SJSA1 (cell line): ENCODE measurements at places on chromosomes 6 and 20. TPM values are rescaled to one million over a fixed set of nuclear protein-coding genes. Genes with fewer than 3 reads are reported as not detected.

- H3K27me3 ChIP-seq, result 0 out of 2 replicates have a peak, but pooled peaks cover 4% of the 10 kb centered on the region
- H3K27ac ChIP-seq, result no peak overlapping the region
- no peaks in the 10 kb centered on the region for H3K36me3 ChIP-seq
- no peaks in the 10 kb centered on the region for H3K4me1 ChIP-seq
These were observed 335.6 kb upstream of the BTBD3 start for GRCh38 chr20:11582060-11582459.

GRCh38 chr6:23154159-23154558 lies 584.8 kb downstream of the HDGFL1 start:
- H3K27me3 ChIP-seq, result no peaks in the 10 kb centered on the region
- no peak for DNase-seq
- no peaks in the 10 kb centered on the region for H3K36me3 ChIP-seq
- H3K27ac ChIP-seq, result no peak overlapping the region

IL17F gene
- not detected in 2 replicates for total RNA-seq

DNA sequence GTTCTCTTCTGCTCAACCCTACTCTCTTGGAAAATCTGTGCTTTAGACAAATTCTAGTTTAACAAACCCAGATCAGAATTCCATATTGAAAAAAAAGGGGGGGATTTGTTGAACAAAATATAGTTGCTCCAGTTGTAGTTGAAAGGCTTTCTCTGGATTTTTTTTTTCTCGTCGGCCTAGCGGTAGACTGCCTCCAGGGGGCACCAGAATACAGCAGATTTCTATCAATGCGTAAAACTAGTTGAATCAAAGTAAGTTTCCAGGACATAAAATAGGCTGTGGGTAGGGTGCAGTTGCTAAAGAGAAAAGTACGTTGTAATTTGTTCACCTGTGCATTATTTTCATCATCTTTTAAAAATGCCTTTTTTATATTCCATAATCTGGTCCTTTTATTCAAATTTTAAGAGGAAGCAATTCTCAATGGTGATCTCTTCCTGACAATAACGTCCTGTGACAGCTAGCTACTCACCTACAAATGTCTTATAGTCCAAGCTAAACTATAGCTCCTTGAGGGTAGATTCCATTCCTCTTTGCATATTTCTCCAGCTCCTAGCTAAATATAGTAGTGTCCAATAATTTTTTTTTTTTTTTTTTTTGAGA lies 105.4 kb downstream of the PERP start:
- no peaks in the 10 kb centered on the region for H3K4me1 ChIP-seq
- no peak overlapping the region for H3K4me3 ChIP-seq
- DNase-seq, result peak; percentile 48
- H3K36me3 ChIP-seq, result no peaks in the 10 kb centered on the region
- H3K27me3 ChIP-seq, result no peaks in the 10 kb centered on the region; the same call in 1 of the 2 replicates

SEL1L2 gene
- not detected in 2 replicates for total RNA-seq

DEFB132 gene
- not detected in 2 replicates for total RNA-seq

DNA sequence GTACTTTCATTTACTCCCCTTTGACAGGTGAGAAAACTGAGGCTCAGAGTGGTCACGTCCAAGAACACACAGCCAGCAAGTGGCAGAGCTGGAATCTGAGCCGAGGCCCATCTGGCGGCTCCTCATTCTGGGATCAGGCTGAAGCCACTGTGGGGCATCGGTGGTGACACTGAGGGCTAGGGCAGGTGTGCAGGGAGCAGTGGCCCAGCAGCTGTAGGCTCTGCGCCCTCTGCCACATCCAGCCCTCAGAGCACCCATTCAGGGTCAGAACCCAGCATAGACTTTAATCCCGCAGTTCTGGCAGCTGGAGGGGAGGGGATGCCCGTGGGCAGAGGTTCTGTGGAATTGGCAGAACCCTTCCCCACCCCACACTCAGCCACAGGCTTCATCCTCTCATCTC lies 210.3 kb downstream of the PREX1 start:
- H3K27ac ChIP-seq, result no peak overlapping the region
- DNase-seq, result no peak
- H3K4me3 ChIP-seq, result no peak overlapping the region
- peaks cover 12% of the 10 kb centered on the region; the same call in 1 of the 2 replicates for H3K27me3 ChIP-seq

OR2B6 gene
- not detected in 2 replicates for total RNA-seq

DNA sequence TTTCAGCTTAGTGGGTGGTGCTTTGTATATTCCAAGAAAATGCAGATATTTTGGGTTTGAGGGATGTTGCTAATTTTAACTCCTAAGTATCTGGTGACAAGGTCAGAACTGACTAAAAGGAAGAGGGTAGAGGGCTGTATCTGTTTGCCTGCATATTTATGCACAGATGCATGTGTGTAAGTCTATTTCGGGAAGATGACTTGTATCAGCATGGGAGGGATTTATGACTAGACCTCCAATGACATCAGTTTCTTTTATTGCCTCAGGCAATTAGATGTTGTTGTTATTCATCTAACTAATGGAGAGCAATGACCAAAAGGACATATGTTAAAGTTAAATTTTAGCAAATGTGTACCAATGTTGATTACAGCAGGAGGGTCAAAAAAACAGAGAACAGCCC lies 734.3 kb downstream of the QKI start:
- no peak overlapping the region for H3K4me3 ChIP-seq
- no peaks in the 10 kb centered on the region for H3K27me3 ChIP-seq
- no peaks in the 10 kb centered on the region for H3K4me1 ChIP-seq
- no peak overlapping the region for H3K27ac ChIP-seq
- no peaks in the 10 kb centered on the region for H3K36me3 ChIP-seq

DNA sequence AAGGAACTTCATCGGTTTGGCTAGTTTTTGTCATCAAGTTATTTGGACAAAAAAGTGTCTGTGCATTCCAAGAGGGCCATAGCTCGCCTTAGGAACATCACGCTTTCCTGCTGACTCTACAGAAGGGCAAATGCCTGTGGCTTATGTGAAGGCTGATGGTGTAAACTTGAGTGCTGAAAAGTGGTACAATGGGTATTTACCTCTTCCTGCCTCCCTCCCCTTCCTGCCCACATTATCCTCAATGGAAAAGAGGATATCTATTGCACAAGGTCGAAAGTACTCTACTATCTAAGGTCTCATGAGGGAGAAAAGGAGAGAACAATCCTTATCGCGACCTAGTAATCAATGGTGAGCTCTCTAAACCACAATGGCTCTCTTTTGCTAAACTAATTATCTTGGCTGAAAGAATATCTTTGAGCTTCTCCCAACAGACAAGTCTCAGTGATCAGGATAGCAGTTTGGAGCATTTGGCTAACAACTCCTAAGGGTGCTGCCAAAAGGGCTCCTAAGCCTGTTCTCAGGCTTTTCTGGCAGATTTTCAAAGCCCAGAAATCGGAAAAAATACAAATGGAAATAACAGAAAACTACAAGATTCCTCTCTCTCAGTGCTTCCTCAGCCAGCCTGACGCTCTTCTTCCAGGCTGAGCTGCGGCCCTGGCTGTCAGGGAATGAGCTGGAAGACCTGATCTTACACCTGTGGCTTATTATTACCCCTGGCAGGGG lies 42.6 kb upstream of the ENPP1 start:
- no peaks in the 10 kb centered on the region for H3K36me3 ChIP-seq
- no peaks in the 10 kb centered on the region for H3K27me3 ChIP-seq
- DNase-seq, result peak; percentile 75
- H3K27ac ChIP-seq, result 0 out of 2 replicates have a peak overlapping the region, but pooled peaks have one; percentile 5
- peaks cover 35% of the 10 kb centered on the region for H3K4me1 ChIP-seq

BPIFB1 gene
- total RNA-seq, result not detected in 2 replicates

GRCh38 chr6:37602346-37602745 lies 95.3 kb downstream of the MDGA1 start:
- H3K27me3 ChIP-seq, result peaks cover 7% of the 10 kb centered on the region; the same call in 1 of the 2 replicates
- H3K27ac ChIP-seq, result no peak overlapping the region
- DNase-seq, result no peak
- H3K36me3 ChIP-seq, result no peaks in the 10 kb centered on the region

DNA sequence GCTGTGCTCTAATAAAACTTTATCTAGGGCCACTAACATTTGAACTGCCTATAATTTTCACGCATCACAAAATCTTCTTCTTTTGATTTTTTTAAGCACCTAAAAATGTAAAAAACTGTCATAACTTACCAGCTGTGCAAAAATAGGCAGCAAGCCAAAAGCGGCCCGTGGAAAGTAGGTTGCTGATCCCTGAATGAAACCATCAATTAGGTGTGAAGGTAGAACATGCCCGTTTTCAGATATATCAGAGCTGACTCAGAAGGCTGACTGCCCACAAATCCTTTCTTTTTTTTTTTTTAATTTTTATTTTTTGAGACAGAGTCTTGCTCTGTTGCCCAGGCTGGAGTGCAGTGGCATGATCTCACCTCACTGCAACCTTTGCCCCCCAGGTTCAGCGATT lies 4.9 kb upstream of the IPCEF1 start:
- no peak overlapping the region for H3K4me3 ChIP-seq
- H3K27me3 ChIP-seq, result no peaks in the 10 kb centered on the region

GRCh38 chr6:47630587-47630986 lies 67.8 kb upstream of the ADGRF4 start:
- H3K4me3 ChIP-seq, result no peak overlapping the region
- DNase-seq, result no peak
- H3K27me3 ChIP-seq, result no peaks in the 10 kb centered on the region

- H3K36me3 ChIP-seq, result no peaks in the 10 kb centered on the region
- H3K4me3 ChIP-seq, result no peak overlapping the region
- DNase-seq, result no peak
These were observed 14.3 kb upstream of the PIM1 start for GRCh38 chr6:37155394-37156312.

DNA sequence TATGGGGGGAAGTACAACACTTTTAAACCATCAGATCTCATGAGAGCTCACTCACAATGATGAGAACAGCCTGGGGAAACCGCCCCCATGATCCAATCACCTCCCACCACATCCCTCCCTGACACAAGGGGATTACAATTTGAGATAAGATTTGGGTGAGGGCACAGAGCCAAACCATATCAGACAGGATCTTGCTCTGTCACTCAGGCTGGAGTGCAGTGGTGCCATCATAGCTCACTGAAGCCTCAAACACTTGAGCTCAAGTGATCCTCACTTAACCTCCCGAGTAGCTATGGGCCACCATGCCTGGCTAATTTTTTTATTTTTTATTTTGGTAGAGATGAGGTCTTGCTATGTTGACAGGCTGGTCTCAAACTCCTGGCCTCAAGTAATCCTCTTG lies 5.1 kb upstream of the IYD start:
- no peak for DNase-seq
- no peak overlapping the region for H3K27ac ChIP-seq
- no peaks in the 10 kb centered on the region for H3K4me1 ChIP-seq
- no peak overlapping the region for H3K4me3 ChIP-seq
- H3K27me3 ChIP-seq, result no peaks in the 10 kb centered on the region

GRCh38 chr20:52098186-52098585 lies 93.4 kb downstream of the ZFP64 start:
- no peaks in the 10 kb centered on the region for H3K36me3 ChIP-seq
- H3K27ac ChIP-seq, result no peak overlapping the region
- H3K4me1 ChIP-seq, result no peaks in the 10 kb centered on the region
- DNase-seq, result no peak

- no peak overlapping the region for H3K4me3 ChIP-seq
- peak; percentile 52 for DNase-seq
- peaks cover 23% of the 10 kb centered on the region for H3K4me1 ChIP-seq
- H3K36me3 ChIP-seq, result no peaks in the 10 kb centered on the region
These were observed 111.9 kb downstream of the TBX18 start for GRCh38 chr6:84652356-84653026.

DNA sequence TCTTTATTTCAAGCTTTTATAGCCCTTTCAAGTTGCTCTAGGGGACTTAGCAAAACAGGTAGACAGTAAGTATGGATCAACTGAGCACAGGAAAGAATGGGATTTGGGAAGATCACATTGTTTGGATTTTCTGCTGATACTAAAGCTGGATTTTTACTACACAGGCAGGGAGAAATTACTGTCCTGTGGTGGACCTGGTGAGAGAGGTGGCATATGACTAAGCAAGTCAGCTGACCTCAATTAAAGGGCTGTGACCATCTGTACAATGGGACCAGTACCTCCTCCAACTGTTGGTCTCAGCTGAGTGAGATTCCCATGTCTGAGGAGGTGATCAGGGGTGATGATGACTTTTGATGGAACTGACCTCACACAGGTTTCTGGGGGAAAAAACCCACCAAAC lies 28.0 kb downstream of the RREB1 start:
- DNase-seq, result no peak
- no peaks in the 10 kb centered on the region for H3K27me3 ChIP-seq
- peaks cover 32% of the 10 kb centered on the region for H3K4me1 ChIP-seq
- 0 out of 2 replicates have a peak, but pooled peaks cover 6% of the 10 kb centered on the region for H3K36me3 ChIP-seq
- no peak overlapping the region for H3K4me3 ChIP-seq

EPB41L1 gene
- total RNA-seq, result 3.5 and 4.2 TPM in 2 replicates

DNA sequence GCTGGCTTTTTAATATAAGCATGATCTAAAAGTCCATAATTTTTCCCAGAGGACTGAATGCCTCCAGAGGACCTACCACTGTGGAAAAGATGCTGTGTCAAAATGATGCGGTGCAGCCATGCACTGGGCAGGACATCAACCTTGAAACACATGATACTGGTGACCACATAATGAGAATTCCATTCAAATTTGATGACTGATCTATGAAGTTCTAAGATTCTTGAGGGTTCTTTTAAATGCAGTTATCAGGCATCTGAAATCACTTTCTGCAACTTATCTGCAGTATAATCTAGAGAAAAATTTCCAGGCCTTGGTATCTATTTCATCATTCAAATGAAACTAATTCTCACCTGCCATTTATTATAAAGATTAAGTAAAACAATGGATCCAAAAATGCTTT lies 15.0 kb upstream of the MARCKS start:
- no peak overlapping the region for H3K27ac ChIP-seq
- H3K36me3 ChIP-seq, result no peaks in the 10 kb centered on the region
- H3K4me3 ChIP-seq, result no peak overlapping the region
- no peaks in the 10 kb centered on the region for H3K27me3 ChIP-seq

DNA sequence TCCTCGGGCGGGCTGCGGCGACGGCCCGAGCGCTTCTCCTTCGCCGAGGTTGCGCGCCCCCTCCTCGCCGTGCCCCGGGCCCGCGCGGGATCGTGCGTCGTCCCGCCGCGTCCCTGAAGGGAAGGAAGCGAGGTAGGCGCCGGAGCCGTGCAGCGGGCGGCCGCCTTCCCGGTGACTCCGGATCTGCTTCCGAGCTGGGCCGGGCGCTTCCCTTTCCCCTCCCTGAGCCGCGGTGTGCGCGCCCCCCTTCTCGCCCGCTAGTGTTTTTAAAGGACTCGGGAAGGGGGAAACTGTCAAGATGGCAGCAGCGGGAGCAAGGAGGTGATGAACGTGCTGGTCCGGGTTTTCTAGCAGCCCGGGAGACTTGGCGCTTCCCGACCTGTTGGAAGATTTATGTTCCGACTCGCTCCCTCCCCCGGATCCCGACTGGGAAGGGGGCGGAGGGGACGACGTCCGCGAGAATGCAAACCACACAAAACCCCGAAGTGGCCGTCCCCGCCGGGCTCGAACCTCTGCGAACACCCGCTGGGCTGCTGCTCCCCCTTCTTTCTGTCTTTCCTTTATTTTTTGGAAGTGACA lies 744 bp upstream of the FOXO3 start:
- peak overlapping the region; percentile 79 for H3K27ac ChIP-seq
- peaks cover 19% of the 10 kb centered on the region for H3K36me3 ChIP-seq
- H3K4me1 ChIP-seq, result peaks cover 42% of the 10 kb centered on the region
- H3K4me3 ChIP-seq, result peak overlapping the region; percentile 93
- DNase-seq, result peak; percentile 90
- H3K27me3 ChIP-seq, result no peaks in the 10 kb centered on the region

WFDC12 gene
- total RNA-seq, result not detected in 2 replicates

SLA2 gene
- total RNA-seq, result not detected in 2 replicates

- H3K27me3 ChIP-seq, result no peaks in the 10 kb centered on the region
- H3K4me3 ChIP-seq, result no peak overlapping the region
- no peaks in the 10 kb centered on the region for H3K36me3 ChIP-seq
- H3K4me1 ChIP-seq, result no peaks in the 10 kb centered on the region
- no peak for DNase-seq
- no peak overlapping the region for H3K27ac ChIP-seq
These were observed 126.8 kb upstream of the HCRTR2 start for GRCh38 chr6:55047451-55048044.

DOP1A gene
- total RNA-seq, result 13.9 and 15.9 TPM in 2 replicates
